ENCODE measurements at places on chromosomes 12 and 14.

DNA sequence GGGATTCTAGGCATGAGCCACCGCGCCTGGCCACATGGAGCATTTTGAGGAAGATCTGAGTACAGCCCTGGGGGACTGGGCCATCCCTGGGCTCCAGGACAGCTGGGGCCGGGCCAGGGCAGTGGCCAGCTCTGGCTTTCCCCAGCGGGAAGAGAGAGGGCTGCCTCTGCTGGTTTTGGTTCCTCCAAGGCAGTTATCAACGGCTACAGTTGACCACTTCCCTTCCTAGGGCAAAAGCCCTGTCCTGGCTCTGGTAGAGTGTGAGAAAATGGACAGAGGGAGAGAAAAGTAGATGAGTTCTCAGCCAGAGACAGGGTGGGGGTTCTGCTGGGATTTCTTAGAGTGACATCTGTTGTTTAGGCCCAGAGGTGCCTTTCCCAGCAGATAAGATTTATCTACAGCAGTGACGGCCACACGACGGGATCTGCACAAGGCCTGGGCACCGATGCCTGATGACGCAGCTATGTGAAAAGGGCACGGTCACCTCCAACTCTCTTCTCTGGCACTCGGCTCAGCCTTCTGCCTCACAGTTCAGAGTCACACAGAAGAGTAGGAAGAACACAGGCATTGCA lies 5.5 kb upstream of the HVCN1 start:
- DNase-seq: no peak

DNA sequence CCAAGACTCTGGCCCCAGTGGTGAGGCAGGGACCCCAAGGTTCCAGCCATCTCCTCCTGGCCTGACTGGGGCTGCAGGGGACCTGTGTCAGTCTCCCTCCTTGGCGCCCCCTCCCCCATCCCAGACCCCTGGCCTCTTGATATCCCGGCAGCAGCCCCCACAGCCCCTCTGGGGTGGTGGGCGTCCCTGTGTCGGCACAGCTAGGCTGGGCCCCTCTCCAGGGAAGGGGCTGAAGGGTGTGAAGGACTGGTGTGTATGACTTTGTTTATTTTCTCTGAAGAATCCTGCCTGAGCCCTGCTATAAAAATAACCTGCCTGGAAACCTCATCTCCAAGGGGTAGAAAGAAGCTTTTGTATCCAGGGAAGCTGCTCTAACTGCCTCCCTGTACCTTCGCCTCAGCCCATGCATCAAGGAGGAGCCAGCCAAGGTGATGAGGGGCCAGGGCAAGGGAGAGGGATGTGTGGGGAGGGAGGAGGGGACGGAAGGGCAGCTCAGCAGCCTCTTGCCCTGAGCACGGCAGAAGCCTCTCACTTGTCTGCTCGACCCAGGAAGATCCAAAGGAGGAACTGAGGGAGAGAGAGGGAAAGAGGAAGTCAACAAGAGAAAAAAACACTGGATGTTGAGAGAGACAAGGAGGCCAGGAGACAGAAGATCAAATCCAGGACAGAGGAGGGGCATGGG lies 25.4 kb upstream of the COL2A1 start:
- DNase-seq: no peak

DNA sequence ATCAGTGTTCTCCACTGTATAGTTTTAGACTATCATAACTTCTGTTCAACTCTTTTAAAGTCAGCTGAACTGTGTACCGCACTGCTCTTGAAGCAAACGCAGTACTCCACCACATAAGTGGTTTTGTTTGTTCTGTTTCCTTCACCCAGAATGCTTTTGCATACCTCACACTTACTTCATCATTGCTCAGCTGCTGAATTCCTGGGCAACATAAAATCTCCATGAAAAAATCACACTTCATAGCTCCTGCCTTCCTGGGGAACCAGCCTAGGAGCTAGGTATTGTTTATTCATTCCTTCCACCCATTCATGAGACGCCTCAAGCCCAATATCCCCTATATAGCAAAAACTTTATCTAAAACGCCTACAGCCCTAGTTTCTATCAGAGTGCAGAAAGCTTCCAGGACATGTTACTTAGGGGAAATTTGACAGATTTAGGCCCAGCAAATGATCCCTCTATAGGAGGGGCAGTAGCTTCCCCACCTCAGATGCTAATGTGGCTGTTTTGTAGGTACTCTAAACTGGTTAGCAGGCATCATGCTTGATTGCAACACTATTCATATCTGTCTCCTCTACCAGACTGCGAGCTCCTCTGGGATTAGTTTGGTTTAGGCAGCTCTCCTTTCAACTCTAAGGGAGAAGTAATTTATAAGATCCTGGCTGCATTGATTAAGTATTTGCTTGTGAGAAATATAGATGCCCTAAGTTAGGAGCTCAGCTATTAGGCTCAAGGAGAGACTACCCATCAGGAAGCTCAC lies 44.5 kb downstream of the LRRC9 start:
- DNase-seq: no peak

DNA sequence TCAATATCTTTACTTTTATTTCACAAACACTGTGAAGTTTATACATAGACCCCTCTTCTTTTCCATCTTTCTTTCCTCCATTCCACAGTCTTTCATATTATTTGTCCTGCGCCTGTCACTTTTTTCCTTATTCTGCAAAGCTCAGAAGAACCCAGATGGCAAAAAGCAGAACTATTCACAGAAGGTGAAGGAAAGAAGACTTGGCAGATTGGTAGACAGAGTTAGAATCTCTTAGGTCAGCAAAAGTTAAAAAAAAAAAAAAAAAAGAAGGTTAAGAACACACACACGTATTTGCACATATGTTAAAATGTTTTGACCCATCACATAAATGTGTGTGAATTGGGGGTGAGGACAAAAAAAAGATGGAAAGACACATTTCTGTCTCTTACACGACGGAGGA lies 50.3 kb upstream of the ABCC9 start:
- no peak for DNase-seq

- no peak for DNase-seq
Observed at GRCh38 chr12:106918746-106919145, 37.0 kb upstream of the TMEM263 start.

GRCh38 chr14:86013641-86014040 lies 483.7 kb downstream of the FLRT2 start:
- DNase-seq: no peak

DNA sequence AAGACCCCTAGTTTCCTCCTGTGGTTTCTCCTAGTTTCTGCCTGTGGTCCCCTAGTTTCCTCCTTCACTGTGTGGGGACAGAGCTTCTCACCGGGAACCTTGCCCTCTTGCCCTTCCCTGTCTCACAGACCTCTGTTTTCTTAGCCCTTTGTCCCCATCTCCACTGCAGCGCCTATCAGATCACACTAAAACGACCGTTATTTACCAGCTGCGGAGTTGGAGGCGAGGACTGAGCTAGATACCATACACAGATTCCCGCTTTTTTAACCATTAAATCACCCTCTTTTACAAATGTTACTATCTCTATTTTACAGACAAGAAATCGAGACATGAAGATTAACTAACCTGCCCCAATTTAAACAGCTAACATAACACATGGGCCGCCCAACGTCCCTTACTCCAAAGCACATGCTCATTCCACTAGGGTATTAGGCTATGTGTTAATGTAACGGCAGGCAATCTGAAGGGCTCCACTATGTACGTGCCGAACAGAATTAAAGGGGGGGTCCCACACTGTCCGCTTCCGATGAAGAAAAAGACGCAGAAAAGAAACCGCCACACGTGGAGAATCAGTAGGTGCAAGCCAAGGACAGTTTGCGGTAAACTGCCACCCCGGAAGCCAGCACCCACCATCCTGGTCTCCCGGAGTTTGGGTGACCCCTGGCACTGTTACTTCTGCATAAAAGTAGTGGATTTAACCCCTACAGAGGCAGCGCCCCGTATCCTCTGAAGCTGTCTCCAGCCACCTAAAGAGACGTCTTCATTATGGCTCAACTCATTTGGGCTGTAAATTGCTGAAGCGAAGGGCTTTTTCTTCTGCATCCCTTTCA lies 1.9 kb upstream of the FKBP4 start:
- no peak for DNase-seq

GRCh38 chr14:36513451-36514277 lies 6.4 kb downstream of the NKX2-1 start:
- DNase-seq: peak; percentile 28

DNA sequence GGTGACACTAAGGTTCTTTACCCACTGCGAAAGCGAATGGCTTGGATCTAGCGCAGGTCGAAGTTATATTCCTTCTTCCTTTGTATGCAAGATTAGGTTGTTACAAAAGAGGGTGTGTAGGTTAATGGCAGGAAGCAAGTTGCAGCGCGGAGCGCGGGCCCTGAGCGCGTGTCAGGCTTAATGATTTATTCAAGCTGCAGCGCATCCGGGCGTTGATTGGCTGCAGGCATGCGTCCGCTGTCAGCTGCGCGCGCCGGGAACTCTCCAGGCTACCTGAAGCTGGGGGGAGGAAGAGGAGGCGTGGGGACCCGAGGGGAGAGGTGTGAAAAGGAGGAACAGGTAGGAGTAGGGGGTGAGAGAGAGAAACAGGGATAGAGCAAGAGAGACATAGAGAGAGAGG lies 7.4 kb downstream of the ASCL1 start:
- no peak for DNase-seq

Data from 8988T (cell line).